ENCODE measurements at places on chromosomes 7 and 10.

- no peak for DNase-seq
Observed at GRCh38 chr10:58867683-58868082, 308.8 kb upstream of the PHYHIPL start.

GRCh38 chr7:151795168-151795811 lies 81.6 kb downstream of the PRKAG2 start:
- DNase-seq, result peak; percentile 68

- no peak for DNase-seq
Observed at GRCh38 chr10:130016993-130017630, 53.0 kb upstream of the EBF3 start.

- peak; percentile 71 for DNase-seq
Observed at GRCh38 chr7:101173752-101174244, 6.3 kb downstream of the NAT16 start.

DNA sequence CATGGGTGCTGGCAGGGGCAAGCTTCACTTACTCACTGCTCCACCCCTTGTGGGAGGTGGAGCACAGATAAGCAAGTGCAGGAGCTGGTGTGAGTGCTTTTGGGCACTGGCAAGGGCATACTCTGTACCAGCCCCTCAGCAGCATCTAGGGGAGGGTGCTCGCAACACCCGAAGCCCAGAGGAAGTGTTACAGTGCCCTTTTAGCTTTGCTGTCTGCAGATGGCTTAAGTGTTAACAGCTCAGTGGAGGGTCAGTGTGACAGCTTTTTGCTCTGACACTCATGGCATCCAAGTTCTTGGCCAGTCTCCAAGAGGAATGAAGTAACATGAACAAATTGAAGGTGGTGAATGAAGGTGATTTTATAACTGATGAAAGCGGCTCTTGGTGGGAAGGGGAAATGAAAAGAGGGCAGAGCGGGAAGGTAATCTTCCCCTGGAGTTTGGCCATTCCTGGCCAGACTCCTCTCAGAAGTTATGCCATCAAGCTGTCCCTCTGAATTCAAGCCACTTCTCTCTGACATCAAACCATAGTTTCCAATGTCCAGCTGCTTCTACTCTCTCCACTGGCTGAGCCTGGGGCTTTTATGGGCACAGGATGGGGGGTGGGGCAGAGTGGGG lies 862.5 kb downstream of the KCNMA1 start:
- no peak for DNase-seq
